Activated T-cell treated with anti-CD3 and anti-CD28 coated beads, Interleukin-2, amount 50 U/mL, for 24 hours (primary cell): ENCODE measurements at places on chromosomes 3 and 15.
A peak's percentile ranks its signal among the peaks of the same experiment; 100 is the strongest.

- no peak for DNase-seq
Measured at GRCh38 chr3:147838652-147839051, 429.5 kb downstream of the ZIC1 start.

DNA sequence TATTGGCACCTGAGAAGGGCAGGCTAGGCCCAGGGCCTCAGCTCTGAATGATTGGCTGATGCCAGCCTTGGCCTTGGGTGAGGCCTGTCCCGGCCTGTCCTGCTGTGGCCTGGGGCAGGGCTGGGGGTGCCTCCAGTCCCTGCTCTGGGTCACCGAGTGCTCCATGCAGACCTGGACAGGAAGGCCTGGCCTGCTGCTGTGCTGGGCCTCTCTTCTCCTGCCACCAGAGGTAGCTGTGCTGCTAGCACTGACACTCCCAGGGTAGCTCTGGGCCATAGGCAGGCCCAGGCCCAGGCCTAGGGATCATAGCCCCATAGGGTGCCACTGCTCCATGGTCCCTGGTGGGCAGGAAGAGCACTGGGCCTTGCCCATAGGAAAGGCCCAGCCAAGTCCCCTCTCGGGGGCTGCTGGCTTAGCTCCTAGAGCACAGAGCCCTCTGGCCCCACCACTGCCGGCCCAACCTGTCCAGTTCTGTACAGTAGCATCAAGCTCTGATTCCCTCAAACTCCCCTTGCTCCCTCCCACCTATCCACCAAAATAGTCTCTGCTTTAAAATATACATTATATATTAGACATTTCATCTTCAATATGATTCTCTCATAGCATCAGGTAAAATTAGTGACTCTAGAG lies 18.2 kb downstream of the ABTB1 start:
- no peak for DNase-seq

DNA sequence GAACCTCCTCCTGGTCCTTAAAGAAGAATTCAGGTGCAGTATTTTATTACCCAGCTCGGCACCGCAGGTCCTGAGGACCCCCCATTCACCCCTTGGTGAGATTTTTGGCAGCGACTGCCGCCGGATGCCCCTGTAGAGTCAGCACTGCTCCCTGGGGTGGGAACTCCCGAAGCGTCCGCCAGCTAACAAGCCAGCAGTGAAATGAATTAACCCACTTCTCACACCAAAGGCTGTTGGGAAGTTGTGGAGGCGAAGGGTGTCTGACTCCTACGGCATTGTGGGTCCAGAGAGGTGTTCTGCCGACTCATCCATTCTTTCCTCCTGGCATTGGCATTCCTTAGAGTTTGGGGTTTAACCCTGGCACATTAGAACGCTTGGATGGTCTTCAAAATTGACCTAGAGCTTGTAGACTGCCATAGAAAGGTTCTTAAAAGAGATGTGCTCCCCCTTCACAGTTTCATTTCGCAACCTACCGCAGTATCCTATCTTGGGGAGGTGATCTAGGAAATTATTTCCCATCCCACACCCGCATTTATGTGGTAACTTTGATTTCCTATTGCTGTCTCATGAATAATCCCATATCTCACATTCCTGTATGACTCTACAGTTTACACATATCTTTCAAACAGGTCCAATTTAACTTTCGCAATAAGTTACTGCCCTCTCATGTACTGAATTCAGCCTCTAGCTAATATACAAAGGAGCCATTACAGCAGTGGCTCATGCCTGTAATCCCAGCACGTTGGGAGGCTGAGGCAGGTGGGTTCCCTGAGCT lies 879 bp upstream of the EIF5A2 start:
- DNase-seq, result no peak

DNA sequence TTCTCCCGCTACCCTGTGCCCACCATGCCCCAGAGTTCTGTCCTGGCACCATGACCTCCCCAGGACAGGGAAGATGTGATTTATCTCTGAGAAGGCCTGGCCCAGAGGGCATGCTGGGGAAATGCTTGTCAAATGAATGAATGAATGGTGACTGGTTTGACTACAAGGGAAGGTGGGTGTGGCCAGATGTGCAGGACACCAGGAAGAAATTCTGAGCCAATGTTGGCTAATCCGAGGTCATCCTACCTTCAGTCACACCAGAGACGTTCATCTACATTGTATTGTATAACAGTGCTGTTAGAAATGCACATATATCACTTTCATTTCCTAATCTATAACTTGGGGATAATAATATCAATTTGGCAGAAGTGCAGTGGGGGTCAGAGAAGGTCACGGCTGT lies 138.4 kb downstream of the FAM43A start:
- no peak for DNase-seq

DNA sequence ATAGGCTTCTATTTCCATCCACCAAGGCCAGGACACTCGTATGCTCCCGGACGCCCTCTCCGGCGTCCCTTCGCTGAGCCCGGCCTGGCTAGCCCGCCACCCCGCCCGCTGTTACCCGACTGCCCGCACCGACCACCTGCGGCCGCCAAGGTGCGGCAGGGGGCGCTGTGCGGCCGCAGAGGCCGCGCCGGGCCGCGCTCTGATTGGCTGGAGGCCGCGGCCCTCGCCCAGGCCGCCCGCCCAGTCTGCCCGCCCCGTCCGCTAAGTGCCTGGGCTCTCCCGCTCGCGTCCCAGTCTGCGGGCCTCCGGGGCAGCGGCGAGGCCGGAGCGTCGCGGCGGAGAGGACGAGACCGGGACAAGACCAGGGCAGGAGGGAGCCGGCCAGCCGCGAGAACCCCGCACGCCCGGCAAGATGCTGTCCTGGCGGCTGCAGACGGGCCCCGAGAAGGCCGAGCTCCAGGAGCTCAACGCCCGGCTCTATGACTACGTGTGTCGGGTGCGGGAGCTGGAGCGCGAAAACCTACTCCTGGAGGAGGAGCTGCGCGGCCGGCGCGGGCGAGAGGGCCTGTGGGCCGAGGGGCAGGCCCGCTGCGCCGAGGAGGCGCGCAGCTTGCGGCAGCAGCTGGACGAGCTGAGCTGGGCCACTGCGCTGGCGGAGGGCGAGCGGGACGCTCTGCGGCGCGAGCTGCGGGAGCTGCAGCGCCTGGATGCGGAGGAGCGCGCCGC lies at the start of gene SYNM:
SYNM (plus strand) TSS at position 293 of the 726 bp plus-strand sequence; CDS start at position 413, 120 bp downstream.
- peak; percentile 57 for DNase-seq

DNA sequence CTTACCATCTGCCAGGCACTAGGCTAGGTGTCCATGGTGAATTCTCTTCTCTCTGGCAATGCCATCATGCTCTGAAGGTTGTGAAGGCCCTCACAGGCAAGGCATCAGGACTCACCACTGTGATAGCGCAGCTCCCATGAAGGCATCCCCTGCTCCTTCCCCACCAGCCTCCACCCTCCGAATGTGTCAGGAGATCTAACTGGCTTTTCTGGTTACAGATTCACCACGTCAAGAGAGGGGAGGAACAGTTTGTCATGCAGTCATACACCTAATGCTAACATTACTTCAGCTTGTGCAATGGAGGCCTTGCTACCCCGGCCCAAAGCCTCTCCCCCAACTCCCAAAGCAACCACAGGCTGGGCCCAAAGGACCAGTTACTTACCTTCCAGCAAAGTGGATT lies 8.9 kb upstream of the CMTM8 start:
- DNase-seq, result no peak

- DNase-seq, result no peak
Measured at GRCh38 chr3:194206320-194206719, 70.4 kb downstream of the HES1 start.

DNA sequence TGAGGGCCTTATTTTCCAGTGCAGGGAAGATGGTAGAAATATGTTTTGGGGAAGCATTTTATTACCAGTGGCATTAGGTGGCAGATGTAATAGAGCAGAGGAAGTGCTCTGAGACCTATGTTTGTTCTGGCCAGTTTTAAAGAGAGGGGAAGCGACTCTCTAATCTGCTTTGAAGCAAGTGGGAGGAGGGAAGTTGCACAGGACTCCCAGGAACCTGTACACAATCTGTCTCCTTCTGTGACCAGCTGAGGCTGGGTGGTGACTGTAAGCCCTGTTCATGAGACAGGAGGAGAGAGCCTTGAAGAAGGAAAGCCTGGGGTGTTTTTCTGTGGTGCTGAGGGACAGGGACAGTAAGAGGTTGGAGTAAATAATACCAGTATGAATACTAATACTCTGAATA lies 60.5 kb downstream of the LPP start:
- DNase-seq, result no peak

GRCh38 chr3:56012721-56013120 lies 455.5 kb downstream of the ERC2 start:
- no peak for DNase-seq

DNA sequence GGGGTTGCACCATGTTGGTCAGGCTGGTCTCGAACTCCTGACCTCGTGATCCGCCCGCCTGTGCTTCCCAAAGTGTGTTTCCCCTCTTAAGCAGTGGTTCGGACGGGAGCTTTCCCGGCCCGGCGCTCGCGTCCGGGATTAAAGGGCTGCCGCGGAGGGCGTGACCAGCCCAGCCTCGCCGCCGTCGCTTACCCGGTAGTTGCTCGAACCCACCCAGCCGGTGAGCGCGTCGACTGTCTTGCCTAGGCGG lies 513 bp downstream of the CLASP2 start:
- DNase-seq, result no peak

DNA sequence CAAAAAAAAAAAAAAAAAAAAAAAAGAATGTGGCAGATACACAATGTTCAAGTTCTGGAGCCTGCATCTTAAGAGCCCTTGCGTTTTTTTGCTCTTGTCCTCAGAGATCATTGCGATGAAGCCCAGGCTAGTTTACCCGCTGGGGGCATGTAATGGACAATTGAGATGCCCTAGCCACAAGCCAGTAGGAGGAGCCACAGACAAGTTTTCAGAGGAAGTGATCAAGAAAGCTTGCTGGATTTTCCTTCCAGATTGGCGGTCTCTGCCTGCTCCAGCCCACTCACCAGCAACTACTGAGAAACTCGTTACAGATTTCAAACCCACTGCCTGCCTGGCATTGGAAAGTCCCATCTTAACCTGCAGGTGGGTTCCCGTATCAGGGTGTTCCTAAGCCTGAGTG lies 192.1 kb upstream of the EOMES start:
- no peak for DNase-seq

- DNase-seq, result no peak
Measured at GRCh38 chr3:182309120-182309519, 484.2 kb upstream of the ATP11B start.

- DNase-seq, result no peak
Measured at GRCh38 chr3:112338021-112338726, 5.2 kb downstream of the CD200 start.
